SJCRH30 (cell line): ENCODE measurements at places on chromosomes 12 and 14. TPM values are rescaled to one million over a fixed set of nuclear protein-coding genes. Genes with fewer than 3 reads are reported as not detected.

DNA sequence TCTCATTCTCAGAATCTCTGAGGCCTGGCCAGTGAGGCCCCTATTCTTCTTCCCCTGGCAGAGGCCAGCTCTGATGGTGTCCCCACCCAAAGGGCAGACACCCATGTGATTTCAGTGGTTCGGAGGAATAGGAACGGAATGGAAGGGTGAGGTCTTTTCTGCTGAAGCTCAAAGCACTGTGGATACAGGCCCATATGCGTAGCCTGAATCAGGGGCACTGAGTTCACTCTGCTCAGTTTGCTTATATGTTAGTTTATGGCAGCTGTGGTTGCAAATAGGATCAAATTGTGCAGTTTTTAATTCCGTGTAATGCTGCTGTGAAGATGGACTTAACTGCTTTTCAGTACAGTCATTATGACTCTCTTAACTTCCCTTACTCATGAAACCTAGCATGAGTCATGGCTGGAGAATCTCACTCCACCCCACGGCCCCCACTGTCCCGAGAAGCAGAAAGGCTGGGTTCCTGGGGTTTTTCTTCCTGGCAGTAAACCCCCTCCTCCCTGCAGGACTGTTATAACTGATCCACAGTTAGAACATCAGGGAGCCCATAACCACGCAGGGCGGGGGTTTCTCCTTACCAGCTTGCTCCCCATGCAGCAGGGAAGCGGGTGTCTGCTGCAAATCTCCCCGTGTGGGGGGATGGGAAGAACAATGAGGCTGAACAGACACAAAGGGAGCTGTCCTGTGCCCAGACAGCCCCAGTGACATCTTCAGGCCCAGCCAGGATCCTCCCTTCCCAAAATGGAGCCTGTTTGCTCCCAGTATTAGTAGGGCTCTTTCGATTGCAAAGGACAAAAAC, 122.7 kb downstream of the SLC38A6 start:
- DNase-seq: peak; percentile 95

- no peak for DNase-seq
Observed at GRCh38 chr14:64787619-64788018, 83.4 kb downstream of the PLEKHG3 start.

DNA sequence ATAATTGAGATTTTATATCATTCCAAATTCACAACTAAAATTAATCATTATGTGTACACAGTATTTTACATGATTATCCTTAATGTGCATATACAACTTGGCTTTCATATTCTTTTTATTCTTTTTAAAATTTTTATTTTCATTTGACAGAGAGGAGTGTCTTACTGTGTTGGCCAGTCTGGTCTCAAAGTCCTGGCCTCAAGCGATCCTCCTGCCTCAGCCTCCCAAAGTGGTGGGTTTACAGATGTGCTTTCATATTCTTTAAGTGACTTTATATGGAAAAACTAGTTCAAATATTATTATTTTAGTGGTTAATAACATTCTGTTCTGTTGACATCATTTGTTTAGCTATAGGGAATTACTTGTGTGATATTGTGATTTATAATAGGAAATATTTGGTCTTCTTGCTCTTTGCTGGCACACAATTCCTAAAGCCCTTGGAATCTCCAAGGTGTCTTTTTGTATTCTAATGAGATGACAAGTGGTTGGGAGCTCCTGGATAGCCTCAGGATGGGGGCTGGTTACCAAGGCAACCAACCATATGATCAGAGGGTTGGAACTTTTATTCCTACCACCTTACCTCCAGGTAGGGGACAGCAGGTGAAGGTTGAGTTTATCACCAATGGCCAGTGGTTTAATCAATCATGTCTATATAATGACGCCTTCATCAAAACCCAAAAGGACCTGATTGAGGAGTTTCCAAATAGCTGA, 16.0 kb upstream of the ZNF410 start:
- no peak for DNase-seq

GRCh38 chr14:92693998-92694795, 54.2 kb downstream of the LGMN start:
- no peak for DNase-seq

DNA sequence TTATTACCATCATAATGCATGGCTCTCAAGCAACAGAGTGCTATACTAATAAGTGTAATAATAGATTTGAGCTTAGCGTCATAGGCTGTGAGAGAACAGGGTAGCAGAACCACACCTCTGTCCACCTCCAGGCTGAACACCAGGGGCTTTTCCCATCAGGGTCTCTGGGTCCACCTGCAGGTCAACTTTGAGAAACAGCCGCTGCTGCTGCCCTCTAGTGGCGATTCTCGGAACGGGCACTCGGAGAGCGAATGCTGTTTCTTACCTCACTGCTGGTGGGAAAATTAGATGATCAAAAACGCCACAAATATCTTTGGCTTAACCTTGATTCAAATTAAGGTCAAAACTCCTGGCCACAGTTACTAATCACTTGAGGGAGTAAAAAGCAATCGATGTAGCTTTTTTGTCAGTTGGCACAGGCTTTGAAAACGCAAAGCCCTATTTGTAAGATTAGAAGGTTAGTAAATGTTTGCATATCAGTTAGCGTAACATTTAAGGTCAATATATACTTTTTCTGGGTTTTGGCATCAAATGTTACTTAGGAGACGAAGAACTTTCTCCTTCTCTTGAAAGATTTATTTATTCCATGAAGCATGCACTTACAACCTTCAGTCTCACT, 127.9 kb upstream of the TMEM132D start:
- peak; percentile 43 for DNase-seq

- no peak for DNase-seq
Observed at GRCh38 chr12:86042062-86042461, 168.0 kb downstream of the NTS start.

DNA sequence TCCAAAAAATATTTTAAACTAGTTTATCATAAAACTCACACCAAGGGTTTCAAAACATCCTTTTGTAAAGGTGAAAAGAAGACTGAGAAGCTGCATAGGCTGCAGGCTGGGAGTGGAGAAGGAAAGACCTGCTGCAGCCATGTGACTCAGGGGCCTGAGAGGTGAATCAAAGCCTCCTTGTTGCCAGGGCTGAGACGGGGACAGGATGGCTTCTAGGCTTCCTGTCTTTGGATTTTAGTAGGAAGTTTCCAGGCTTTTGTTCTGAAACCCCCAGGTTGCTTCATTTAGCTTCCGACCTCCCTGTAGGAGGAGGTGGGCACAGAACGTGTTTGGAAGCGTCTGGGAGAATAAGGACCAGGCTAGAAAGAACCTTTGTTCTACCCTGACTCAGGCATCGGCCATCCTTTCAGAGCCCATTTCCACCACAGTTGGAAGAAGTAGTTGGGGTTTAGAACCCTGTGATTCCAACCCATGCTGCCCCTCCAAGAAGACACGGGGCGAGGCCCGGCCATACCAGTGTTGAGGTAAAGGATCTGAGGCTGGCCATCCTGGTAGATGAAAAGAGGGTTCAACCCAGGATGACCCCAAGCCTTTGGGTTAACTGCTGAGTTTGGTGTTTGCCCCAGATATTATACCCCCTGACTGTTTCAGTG, 122.4 kb downstream of the SLC25A47 start:
- DNase-seq: no peak

DNA sequence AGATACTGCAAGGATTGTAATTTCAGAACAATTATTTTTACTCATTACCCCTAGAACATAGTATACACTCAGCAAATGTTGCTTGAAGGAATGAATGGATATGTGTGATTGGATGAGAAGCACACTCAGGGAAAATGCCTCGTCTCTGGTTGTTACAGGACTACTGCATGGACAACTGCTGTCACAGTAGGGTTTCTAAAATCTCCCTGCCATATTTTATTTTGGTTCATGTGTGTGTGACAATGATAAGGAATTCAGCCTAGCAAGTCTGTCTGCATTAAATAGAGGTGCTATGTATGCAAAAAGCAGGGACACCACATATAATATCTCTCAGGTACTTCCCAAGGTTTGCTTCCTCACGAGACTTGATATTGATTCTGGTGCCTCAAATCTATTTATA, 1.4 kb downstream of the PTPRR start:
- DNase-seq: no peak

DNA sequence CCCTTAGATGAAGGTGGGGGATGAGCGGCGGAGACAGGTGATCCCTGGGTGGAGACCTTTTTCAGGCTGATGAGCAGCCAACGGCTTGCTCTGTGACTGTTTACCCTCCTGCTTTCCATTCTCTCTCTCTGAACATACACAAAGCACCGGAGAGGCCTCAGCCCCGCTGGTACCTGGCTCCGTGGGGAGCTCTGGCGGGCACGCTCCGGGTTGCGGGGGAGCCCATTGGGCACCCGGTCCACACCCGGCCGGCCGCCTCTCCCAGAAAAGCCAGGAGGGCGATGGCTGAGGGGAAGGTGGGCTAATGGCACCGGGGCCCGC, 545 bp downstream of the SMARCC2 start:
- peak; percentile 54 for DNase-seq

DNA sequence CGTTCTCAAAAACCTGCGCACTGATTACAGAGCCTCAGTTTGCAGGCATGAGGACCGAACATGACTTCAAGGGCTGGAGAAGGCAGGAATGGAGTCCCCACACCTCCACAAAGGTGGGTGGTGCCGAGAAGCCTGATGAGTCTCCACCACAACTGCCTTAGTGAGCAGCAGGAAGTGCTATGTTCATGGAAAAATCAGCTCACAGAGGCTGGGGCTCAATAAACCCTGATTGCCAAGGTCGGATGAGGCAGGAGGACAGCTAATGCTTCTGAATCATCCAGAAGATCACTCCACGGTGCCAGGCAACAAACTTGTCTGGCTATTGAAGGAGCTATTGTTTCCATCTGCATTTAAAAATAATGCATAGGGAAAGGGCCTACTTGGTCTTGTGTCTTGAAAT, 31.1 kb downstream of the APPL2 start:
- DNase-seq: no peak

GRCh38 chr12:100868487-100868886, 73.9 kb downstream of the ANO4 start:
- DNase-seq: no peak

SMIM41 gene
- total RNA-seq: not detected in 2 replicates

PIANP gene
- 0.15 and 0.28 TPM in 2 replicates for total RNA-seq

DDX51 gene
- 12.0 and 12.5 TPM in 2 replicates for total RNA-seq

LALBA gene
- total RNA-seq: not detected in 2 replicates
